ENCODE measurements at places on chromosomes 16 and 17.

DNA sequence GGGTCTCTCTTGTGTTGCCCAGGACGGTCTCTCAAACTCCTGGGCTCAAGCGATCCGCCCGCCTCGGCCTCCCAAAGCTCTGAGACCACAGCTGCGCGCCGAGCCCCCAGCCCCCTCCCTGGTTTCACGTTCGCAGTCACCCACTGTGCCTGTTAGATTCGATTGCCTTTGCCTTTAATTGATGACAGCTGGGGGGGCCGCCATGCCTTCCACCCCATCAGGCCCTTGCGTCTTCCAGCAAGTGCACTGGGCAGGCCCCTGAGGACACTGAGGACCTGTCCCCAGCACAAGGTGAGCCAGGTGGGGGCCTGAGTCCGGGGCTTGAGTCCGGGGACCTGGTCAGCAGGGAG, 3.3 kb downstream of the IGFALS start:
- no peak for DNase-seq

DNA sequence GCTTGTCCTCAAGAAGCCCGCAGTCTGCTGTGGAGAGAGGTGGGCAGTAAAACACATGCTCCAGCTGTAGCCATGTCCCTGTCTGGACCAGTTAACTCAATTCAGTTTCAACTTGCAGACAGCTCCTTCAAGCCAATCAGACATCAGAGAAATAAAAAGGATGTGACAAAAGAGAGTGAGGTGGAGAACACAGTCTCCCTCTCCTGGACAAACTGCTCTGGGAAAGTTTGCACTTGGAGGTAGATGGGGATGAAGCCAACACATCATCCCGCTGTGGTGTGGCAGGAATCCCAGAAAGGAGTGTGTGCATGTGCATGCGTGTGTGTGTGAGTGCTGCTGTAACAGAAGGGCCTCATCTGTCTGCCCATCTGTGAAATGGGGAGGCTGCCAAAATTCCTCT, 358.6 kb upstream of the ASIC2 start:
- no peak for DNase-seq

DNA sequence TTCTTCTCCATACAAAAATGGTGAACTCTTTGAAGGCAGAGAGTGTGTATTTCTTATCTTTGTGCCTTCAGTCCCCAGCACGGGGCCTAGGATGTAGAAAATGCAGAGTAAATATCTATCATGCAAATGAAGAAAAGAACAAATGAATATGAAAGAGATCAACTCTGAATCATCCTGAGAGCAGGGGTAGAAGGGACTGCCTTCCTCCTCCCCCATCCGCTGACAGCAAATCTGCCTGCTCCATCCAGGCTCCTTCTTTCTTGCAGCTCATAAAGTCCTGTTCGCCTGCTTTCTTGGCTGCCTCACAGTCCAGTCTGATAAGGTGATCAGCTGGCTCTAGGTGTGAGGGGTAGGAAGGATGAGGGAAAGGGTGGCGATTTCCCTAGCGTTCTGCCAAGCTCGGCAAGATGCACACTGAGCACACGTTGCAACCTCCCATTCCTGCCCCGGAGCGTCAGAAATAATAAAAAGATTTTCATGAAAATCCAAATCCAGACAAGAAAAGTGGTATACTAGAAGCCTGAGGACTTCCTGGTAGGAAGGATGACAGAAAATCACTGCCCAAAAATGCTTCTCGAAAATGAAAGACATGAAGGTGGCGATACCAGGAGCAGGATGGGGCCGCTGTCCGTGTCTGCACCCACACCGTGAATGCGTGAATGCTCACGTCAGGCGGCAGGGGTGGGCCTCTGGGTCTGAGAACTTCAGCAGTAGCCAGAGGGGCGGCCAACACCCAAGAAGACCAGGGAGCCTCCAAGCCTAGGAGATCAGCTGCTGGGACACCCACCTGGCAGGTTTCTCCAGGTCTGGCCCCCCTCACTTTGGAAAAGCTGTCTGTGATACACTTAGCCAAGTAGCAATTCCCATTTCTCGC, 67.1 kb downstream of the VPS53 start:
- no peak for DNase-seq

GRCh38 chr17:45819632-45820031, 25.0 kb upstream of the SPPL2C start:
- DNase-seq = no peak

DNA sequence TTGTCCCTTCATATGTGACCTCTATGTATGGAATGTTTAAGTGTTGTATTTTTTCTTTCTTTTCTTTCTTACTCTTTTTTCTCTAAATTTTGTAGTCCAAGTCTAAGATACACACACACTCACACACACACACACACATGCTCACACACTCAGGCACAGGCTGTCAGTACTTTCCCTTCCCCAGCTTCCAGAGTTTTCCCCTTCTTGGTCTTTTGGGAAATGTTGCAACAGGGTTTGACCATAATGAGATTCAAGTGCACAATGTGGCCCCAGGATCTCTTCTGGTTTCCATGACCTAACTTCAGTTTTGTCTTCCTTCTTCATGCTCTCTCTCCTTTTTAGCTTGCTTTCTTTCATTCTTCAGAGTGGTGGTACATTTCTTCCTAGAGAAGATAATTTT, 289.8 kb upstream of the FOXF1 start:
- DNase-seq = no peak

- no peak for DNase-seq
Measured at GRCh38 chr17:3796110-3796821, 4.7 kb downstream of the ITGAE start.

DNA sequence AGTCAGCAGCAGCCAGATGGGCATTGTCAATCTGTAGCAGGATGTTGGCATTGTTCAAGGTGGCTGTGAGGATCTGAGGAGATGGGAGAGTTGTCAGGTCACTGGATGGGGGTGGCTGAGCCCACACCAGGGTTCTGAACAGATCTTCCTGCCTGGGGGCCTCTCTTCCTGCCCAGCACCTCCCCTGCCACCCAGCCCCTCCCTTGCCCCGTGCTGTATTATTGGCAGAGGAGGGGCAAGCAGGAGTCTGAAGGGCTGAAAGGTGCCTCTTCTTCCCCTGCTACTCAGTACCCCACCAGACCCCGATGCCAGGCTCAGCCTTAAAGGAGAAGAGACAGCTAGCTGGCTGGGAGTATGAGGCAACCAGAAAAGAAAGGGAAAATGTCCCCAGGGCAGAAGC, 93.0 kb downstream of the GOSR1 start:
- no peak for DNase-seq

- no peak for DNase-seq
Measured at GRCh38 chr17:74117087-74117698, 86.3 kb upstream of the RPL38 start.

DNA sequence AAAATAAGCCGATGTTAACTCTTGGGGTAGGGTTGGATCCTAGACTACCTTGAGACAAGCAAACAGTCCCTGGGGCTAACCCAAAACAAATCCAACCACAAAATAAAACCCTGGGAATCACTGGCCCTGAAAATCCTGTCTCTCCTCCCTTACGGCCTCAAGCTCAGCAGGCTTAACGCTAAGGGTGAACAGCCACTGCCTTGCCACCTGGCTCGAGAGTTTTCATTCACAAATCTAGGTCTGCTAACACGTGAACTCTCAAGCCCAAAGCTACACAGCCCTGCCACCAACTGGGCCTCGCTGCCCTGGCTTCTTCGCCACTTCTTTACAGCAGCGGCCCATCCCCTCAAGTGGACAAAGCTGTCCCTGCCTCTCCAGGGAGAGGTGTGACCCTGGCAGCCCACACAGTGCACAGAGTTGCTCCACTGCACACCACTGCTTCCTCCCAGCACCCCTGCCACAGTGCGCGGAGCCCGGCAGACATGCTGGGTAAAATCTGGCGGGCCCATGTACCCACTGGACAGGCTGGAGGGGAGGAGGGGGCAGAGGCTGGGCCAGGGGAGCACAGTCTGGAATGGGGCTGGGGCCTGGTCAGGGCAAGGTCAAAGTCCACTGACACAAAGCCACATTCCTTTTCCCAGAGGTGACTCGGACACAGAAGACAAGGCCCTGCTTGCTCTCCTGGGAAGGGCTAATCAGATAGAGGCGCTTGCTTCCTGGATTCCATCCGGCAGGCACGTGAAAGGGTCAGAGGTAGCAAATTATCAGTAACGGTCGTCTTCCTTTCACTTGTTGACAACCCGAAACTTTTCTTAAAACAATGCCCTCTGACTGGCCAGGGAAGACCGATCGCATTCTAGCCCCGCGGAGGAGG, 996 bp downstream of the PCYT2 start:
- no peak for DNase-seq

DNA sequence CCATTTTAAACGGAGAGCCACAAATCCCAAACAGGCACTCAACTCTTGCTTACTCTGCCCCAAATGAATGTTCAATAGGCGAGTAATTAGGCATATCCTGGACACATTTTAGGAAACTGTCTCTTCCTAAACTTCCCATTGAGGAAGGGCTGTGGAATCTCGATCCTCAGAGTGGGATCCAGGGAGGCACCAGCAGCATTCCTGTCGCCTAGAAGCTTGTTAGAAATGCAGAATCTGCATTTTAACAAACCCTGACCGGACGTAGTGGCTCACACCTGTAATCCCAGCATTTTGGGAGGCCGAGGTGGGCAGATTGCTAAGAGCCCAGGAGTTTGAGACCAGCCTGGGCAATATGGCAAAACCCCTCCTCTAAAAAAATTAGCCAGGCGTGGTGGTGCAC, 95.6 kb downstream of the GAS7 start:
- no peak for DNase-seq

DNA sequence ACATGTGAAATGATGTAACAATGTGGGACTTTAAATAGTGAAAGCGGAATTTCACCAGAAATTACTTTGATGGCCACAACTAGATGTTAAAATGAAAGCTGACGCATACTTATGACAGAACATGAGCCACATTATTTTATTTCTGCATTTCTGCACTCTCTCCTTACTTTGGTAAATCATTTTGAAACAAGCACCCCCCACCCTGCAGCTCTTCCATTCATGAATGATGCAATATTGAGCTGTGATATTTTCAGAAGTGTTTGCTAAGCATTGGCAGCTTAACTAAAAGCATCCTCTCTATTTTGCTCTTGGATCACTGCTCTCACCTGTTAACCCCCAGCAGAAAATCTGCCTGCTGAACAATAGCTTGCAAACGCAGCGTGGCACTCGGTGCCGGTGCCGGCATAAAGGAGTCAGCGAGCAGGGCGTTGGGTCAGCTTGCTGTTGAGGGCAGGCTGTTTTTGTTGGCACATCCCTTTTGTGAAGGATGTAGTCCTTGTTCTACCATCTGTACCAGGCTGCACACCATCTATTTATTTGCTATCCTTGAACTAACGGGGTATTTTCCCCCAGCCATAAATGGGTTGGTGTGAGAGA, 30.8 kb upstream of the CBLN1 start:
- DNase-seq = peak; percentile 33

GRCh38 chr16:53651357-53651756, 52.3 kb downstream of the RPGRIP1L start:
- DNase-seq = no peak

DNA sequence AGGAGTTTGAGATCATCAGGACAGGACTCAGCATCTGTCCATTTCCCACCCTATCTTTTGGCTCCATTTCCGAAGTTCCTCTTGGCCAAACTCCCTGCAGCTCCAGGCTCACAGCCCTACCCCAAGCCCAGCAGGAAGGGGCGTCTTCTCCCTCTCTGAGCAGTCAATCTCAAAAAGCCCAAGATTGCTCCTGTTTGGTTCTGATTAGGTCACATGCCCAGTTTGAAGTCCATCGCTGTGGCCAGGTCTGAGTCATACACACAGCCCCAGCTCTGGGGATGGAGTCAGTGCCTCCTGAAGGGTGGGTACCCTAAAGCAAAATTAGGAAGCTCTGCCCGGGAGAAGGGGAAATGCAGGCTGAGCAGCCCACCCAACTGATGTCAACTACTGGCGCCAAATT, 23.9 kb downstream of the SNX20 start:
- DNase-seq = no peak

GRCh38 chr17:9364837-9365430, 210.7 kb downstream of the STX8 start:
- DNase-seq = no peak

DNA sequence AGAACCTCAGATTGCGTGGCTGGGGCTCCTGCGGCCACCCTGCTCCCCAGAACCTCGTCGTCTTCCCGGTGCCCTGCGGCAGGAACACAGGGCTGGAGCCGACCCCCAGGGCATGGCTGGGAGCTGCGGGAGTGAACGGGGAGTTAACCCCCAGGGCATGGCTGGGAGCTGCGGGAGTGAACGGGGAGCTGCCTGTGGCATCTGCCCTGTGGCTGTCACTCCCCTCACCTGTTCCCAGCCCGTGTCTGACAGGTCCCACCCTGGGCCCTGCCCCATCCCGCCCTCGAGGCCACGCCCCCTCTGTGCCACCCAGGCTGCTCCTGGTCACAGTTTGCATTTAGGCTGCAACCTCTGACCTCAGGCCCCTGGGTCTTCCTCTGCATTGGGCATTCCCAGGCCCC, 39.4 kb upstream of the ACSF3 start:
- DNase-seq = peak; percentile 76

Measured in upper lobe of left lung (tissue), 6 donors.